ENCODE measurements at places on chromosomes 7 and 10.
A peak's percentile ranks its signal among the peaks of the same experiment; 100 is the strongest.

GRCh38 chr10:48699011-48699627, 14.4 kb downstream of the WDFY4 start:
- no peak for DNase-seq

DNA sequence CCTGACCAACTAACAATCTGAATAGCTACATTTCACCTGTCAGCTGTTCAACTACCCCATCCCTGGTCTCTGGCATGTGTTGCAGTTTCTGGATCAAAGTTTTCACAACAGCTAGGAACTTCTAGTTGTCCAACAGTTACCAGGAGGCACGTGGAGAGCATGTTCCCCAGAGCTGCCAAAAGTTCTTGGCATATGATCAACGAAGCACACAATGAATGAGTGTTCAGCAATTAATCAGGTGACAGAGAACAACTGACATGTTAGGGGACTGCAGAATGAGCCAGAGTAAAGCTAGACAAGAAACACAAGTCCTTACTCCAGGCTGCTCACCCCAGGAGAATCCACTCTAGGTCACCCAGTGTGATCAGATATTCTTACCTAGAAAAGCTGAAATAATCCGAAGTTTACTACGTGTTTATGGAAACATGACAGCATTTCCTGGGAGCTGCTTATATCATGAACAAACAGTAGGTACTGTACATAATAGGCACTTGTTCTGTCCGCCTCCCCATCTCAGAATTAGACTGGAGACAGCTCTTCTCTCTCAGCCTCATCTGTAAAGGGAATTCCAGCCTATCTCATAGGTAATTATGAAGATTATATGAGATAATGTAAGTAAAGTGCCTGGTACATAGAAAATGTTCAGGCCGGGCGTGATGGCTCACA, 50.6 kb downstream of the ZNF438 start:
- DNase-seq = no peak

DNA sequence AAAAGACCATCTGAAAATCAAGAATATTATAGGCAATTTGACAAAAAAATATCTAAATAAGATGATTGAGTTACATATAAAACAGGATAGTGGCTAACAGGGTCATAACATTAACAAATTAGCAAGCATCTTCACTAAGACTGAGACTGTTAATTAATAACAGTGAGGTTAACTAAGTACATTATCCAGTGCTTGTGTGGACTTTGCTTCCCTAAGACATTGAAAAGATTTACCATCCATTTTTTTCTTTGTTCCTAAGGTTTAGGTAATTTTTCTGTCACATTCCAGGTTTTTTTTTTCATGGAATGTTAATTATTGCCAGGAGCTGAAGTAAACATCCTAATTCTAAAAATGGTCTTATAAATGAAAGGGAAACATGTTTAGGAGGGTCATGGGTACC, 227.6 kb downstream of the ANKRD7 start:
- DNase-seq = no peak

DNA sequence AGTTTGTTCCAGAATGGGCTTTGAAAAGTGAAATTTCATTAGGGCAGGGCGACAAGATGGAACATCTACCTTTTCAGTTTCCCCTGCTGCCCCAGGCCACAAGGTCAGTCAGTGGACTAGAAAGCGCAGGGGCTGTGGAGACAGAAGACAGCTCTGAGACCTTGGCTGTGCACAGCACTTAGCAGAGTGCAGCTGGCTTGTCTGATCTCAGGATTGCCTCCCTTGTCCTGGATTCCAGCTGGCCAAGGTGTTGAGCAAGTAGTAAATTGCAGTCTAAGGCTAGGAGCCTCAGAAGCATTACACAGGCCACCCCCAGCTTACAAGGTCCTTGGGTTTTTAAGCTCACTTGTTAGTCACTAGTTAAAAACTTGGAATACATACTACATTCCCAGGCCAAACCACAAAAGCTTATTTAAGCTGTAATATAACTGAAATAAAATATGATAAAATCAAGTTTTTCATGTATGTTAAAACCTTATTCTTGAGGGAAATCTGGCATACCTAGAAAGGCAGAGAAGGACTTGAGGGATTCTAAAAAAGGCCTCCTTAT, 67.3 kb upstream of the NPY start:
- DNase-seq = no peak

DNA sequence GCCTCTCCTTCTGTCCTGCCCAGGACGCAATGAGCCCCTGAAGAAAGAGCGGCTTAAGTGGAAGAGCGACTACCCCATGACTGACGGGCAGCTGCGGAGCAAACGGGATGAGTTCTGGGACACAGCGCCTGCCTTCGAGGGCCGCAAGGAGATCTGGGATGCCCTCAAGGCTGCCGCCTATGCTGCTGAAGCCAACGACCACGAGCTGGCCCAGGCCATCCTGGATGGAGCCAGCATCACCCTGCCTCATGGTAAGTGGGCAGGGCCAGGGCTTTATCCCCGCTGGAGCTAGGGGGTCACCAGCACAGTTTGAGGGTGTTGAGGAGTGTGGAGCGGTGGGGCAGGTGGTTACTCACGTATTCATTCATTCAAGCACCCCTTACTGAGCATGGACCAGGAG, 4.7 kb upstream of the ANKRD2 start:
- no peak for DNase-seq

DNA sequence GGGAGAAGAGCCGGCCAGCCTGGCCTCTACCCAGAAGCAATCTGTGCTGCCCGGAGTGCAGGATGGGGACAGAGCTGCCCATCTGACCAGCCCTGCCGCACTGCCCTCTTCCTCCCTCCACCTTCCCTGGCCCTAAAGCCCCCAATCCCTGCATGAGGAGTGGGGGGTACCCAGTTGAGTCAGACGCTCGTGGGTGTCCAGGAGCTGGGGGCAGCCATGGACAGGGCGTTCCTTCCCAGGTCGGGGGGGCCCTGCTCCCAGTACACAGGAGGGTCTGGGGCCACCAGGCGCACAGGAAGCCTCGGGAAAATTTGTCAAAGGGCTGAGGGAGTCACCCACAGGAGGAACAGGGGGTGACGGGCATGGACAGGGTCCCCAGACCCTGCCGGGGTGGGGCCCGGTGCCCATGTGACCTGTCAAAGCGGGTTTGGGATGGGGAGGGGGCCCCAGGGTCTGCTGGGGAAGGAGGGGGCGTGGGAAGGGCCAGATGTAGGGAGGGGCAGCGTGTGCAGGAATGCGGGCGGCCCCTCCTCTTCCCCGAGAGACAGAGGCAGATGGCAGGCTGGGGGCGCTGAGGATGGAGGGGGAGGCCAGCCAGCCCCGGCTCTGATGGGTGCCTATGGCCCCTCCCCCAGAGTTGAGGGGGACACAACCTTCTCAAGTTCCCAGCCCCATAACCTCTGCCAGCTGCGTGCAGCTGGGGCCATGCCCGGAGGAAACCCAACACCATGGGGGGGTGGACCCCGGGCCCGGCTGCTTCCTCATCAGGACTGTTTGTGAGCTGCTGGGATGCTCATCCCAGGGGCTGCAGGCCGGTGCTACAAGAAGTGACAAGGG, 21.5 kb upstream of the GRIFIN start:
- DNase-seq = no peak

GRCh38 chr10:50572017-50572491, 51.7 kb downstream of the SGMS1 start:
- no peak for DNase-seq

DNA sequence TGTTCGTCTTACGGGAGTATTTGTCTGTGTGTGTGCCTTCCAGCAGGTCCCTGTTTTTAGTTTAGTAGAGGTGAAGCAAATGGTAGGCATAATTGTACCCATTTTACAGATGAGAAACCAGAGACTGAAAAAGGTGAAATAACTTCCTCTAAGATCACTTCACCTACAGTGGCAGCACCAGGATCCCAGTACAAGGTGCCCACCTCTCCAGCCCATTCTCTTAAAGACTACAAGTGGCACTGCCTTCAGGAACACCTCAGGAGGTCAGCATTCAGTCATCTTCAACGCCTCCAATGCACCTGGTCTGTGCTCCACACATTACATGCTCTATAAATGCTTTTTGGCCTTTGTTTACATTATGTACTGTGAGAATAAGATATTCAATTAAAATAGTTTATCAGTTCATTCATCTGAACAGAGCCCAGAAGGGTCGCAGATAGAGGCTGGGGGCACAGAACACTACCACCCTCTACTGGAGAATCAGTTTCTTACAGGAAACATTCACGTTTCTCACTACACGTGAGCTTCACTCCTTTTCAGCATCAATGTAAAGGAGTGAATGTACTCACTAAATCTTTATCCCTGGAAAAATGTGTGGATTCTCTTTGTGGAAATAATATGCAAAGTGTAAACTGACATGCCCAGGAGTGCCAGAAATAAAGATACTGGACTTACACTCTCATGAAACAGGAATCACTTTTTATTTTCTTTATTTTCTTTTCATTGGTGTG, 45.5 kb upstream of the ABLIM1 start:
- no peak for DNase-seq

GRCh38 chr10:75957314-75958120, 526.1 kb downstream of the LRMDA start:
- no peak for DNase-seq

DNA sequence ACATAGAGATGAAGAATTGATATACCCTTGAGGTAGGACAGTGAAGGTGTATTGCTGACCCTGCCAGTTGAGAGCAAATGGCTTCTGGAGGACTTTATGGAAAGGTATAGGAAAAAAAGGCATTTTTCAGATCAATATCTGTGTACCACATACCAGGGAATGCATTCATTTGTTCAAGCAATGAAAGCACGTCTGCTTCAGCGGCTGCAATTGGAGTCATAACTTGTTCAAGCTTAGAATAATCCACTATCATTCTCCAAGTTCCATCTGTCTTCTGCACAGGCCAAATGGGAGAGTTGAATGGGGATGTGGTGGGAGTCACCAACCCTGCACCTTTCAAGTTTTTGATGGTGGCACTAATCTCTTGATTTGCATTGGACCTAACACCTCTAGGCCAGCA, 249.6 kb upstream of the PTER start:
- DNase-seq = no peak

DNA sequence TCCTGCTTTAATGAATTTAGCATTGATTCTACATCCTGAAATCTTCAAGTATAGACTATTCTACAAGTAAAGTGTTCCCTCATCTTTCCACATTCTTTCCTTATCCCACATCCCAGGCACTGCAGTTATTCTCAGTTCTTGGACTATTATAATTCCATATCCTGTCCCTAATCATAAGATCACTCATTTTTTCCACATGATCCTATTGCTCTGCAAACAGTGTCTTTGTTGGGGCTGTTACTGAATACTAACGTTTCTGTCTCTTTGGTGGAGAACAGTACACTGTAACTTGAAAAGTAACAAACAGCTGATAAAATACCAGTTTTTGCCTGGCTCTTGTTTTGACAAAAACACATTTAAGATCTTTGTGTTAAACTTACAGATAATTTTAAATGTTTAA, 769.9 kb downstream of the MAGI2 start:
- no peak for DNase-seq

- peak; percentile 69 for DNase-seq
Observed at GRCh38 chr10:100009793-100010676, at the start of gene DNMBP. Gene DNMBP (minus strand): TSS chr10:100009947. CDS start chr10:99972124, 37,823 bp downstream.

DNA sequence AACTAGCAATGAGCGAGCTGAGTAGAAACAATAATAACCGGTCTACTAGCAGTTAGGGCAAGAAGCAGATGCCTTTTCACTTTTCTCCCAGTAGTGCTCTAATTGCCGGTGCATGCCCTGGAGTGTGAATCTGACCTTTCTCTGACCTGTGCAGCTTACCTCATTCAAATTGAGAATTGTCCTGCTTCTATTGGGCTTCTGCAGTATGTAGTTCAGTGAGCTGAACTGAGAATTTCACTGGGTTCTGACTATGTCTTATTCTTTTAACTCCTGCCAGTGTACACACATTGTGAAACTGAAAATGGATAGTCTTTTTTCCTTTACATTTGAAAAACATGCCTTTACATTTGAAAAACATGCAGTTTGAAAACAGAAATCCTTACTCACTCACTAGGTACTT, 157.9 kb upstream of the GRM3 start:
- no peak for DNase-seq

DNA sequence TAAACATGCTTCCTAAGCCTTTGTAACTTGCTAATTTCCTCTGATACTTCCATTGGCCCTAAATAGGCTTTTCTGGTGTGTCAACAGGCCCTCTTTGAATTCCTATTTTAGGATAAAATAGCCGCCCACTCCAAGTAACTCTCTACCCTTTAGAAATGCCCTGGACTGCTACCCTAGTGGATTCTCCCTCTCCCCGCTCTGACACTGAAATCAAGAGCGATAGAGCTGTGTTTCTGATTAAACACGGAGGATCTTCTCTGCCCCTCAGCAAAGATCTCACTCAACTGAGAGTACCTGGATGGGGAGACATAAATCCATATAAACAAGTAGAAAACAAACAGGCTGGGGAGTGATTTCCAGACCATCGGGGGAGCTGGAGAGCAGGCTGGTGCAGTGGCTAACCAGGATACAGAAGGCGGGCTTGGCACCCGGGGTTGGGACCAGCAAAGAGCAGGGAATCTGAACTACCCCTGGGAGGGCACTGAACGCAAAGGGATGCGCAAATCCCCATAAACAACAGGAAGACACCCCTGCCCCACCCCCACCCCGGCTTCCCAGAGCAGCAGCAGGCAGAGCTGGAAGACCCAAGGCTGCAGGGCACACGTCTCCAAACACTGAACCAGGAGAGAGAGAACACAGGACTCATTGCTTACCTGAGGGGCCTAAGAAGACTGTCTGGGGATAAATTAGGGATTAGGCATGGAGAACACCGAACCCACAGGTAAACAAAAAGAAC, 2.5 kb downstream of the ASB13 start:
- DNase-seq = no peak

GRCh38 chr7:82859106-82859850, 303.4 kb downstream of the PCLO start:
- DNase-seq = no peak

DNA sequence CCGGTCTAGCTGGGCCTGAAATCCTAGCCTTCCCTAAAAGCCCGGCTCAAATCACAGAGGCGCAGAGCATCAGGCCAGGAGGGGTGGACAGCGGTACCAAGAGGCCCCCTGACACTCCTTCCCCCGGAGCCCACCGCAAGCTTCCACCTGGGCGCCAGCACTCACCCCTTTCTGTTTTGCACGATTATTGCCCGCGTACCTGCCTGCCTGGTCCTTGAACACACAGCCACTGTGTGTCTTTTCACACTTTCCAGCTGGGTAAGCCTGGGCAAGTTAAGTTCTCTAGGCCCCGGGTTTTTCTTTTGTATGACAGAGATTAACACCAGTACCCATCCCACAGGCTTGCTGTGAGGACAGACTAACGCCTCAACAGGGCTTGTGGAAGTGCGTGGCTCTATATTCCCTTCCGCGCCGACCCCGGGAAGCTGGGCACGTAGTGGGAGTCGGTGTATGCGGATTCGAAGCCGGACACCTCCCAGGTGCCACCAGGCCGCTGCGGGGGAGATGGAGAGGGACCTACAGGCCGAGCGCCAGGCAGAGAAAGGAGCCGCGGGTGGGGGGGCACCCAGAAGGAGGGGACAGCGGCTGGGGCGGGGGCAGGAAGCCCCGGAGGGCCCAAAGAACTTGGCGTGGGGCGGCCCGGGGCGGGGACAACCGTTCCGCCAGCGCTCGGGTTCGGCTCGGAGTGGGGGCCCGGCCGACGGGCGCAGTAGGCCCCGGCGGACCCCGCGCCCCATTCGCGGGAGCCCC, 792 bp downstream of the ZNF746 start:
- DNase-seq = peak; percentile 31

GRCh38 chr10:102281102-102281487, 35.8 kb downstream of the GBF1 start:
- DNase-seq = no peak

- no peak for DNase-seq
Observed at GRCh38 chr10:122197611-122198222, 73.4 kb upstream of the BTBD16 start.

GRCh38 chr10:113872139-113873030, 17.9 kb downstream of the NHLRC2 start:
- DNase-seq = no peak

GRCh38 chr7:2817456-2817855, 26.7 kb downstream of the GNA12 start:
- no peak for DNase-seq
